ENCODE measurements at places on chromosomes 16 and 17.

DNA sequence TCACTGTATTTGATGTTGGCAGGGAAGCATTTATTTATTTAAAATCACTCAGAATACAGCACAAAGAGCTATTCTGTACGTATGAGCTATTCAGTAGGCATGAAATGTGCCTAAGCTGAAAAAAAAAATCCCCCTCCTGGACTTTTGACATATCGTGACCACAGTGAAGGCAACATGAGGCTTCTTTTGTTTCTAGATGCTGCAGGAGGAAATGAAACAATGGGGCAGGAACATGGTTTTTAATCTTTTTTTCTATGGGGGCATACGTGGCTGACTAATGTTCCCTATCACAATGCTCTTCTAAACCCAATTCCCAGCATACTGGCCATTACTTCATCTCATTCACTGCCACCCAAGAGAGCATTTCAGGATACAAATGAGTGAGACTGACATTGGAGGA is 191.0 kb upstream of the PMFBP1 start:
- H3K4me3 ChIP-seq: no peak overlapping the region
- no peaks in the 10 kb centered on the region for H3K4me1 ChIP-seq
- DNase-seq: no peak
- H3K27ac ChIP-seq: no peak overlapping the region
- no peaks in the 10 kb centered on the region for H3K27me3 ChIP-seq

- no peak for DNase-seq
- no peak overlapping the region for H3K27ac ChIP-seq
These were observed 570.5 kb downstream of the WWOX start for GRCh38 chr16:78669994-78670393.

GRCh38 chr17:19287651-19288050 is 50.5 kb downstream of the EPN2 start:
- peaks cover 39% of the 10 kb centered on the region for H3K4me1 ChIP-seq
- H3K36me3 ChIP-seq: peaks cover 4% of the 10 kb centered on the region
- H3K27me3 ChIP-seq: no peaks in the 10 kb centered on the region

DNA sequence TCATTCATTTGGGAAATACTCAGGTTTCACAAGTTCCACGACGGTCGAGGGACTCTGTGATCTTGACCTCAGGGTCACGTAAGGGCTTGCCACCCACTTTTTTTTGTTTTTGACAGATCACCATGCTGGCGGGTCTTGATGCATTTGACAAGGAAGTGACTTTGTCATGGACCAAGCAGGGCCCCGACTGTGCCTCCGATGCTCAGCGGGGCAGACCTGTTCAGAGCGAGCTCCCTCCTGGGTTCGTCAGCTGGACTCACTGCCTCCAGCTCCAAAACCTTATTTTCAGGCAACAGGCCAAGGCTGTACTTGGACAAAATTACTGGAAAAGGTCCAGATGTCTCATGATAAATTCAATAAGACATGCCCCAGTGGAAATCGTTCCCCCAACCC is 9.0 kb upstream of the CLEC18A start:
- peaks cover 9% of the 10 kb centered on the region for H3K36me3 ChIP-seq
- no peaks in the 10 kb centered on the region for H3K27me3 ChIP-seq
- H3K4me3 ChIP-seq: no peak overlapping the region
- DNase-seq: no peak
- H3K27ac ChIP-seq: no peak overlapping the region

DNA sequence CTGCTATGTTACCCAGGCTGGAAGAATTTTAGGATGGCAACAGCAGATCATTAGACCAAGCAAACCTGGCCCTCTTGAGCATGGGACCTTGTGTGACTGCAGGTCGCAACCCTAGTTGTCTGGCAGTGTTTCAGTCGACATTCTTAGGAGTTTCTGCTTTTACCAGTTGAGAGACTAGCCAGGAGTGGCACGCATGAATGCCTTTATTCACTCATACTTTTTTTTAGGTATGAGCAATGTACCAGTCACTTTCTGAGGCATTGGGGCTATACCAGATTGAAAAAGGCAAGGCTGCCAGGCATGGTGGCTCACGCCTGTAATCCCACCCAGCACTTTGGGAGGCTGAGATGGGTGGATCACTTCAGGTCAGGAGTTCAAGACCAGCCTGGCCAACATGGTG is 28.2 kb upstream of the HAS3 start:
- no peak overlapping the region for H3K4me3 ChIP-seq
- no peak overlapping the region for H3K27ac ChIP-seq
- DNase-seq: no peak
- no peaks in the 10 kb centered on the region for H3K4me1 ChIP-seq
- no peaks in the 10 kb centered on the region for H3K36me3 ChIP-seq
